Activated T-cell treated with anti-CD3 and anti-CD28 coated beads, Interleukin-2, amount 50 U/mL, for 72 hours (primary cell): ENCODE measurements at places on chromosomes 5 and 9.
A peak's percentile ranks its signal among the peaks of the same experiment; 100 is the strongest.

DNA sequence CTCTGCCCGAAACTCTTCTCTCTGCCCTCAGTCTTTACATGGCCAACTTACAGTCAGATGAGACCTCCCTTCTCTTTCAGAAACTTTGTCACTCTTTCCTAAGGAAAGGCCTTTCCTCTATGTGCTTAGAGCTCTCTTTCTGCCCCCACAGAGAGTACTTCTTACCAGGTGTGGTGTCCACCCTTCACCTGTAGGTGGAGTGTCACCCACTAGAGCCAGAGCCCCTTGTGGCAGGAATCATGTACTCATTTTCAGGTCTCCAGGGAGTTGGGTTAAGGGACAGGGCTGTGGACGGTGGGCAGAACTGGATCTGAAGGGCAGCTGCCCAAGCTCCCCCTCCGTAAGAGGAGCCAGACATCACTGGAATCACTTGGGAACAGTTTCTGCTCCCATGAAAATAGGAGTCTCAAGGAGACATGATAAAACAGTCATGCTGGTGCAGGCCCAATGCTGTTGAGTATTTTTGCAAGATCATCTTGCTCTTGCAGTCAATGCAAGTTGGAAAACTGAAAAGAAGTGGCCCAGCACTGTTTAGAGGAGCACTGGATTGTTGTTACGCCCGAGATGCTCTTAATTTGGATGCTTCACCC lies 436.7 kb downstream of the ZSWIM6 start:
- DNase-seq, result peak; percentile 2

DNA sequence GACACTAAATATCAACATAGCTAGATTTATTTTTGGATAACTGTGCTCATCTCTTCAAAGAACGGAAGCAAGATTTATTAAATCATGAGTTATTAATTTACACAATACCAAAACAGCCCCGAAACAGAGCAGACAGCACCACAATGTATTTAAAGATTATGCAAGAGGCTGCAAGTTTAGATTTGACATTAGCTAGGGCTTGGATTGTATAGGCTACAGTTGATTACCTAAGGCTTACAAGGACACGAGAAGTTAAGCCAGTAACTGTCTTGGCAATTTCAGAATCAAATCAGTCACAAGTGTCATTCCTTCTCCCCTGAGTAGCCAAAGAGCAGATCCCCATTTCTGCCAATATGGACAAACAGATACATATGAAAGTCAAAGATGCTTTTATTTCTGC lies 152.6 kb downstream of the MED27 start:
- no peak for DNase-seq

GRCh38 chr9:2227144-2227867 lies 212.2 kb downstream of the SMARCA2 start:
- no peak for DNase-seq

- DNase-seq, result no peak
These were observed 57.9 kb downstream of the STX17 start for GRCh38 chr9:99964336-99964735.

DNA sequence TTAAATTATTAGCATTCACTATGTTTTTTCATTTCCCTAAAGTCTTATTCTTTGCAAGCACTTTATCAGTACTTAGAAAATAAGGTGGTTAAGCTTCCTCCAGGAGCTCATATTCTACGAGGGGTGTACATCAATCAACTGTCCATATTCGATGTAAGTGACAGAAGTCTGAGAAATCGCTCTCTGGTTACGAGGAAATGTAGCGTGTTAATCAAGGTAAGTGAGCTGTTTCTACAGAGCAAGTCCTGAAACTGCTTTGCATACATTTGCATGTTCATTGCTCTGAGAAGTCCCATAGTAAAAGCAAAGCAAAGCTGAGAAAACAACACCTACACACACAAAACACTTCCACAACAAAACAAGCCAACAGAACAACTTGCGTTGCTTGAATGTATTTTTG lies 893.9 kb upstream of the DMAC1 start:
- no peak for DNase-seq

GRCh38 chr5:58043032-58043945 lies 416.6 kb downstream of the PLK2 start:
- DNase-seq, result no peak

DNA sequence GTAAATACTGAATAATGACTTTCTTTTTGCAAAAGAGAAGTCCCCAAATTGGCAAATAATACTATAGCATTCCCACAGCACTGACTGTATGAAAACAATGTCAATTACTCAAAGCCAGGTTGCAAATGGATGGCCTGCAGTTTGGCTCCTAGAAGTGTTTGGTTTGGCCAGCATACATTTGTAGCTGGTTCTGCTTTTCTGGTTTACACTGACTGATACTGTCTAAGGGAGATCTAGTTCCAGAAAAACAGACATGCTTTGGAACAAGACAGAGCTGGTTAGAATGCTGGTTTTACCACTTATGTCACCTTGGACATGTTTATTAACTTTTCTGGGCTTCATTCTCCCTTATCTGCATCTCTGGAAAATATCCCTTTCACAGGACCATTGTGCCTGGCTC lies 81.5 kb upstream of the TRPM3 start:
- DNase-seq, result no peak

DNA sequence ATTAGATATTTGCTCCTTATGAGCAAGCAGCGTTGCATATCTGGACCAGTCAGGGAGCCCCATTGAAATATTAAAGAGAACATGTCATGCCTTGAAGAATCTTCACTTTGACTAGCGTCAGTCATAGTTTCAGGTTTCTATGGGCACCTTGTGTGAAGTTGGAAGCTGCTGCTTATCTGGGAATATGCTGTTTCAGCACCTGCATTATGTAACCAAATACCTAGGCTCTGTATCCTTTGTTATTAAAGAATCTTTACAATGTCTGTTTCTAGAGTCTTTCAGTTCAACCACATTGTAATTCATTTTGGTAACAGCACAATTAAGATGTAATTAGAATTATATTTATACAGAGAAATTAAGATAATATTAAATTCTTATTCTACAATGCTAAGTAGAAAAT lies 818.8 kb upstream of the TYRP1 start:
- no peak for DNase-seq

GRCh38 chr5:172848419-172848818 lies 14.4 kb downstream of the ERGIC1 start:
- no peak for DNase-seq
